T-helper 2 cell (primary cell): ENCODE measurements at places on chromosomes 1 and 21.

DNA sequence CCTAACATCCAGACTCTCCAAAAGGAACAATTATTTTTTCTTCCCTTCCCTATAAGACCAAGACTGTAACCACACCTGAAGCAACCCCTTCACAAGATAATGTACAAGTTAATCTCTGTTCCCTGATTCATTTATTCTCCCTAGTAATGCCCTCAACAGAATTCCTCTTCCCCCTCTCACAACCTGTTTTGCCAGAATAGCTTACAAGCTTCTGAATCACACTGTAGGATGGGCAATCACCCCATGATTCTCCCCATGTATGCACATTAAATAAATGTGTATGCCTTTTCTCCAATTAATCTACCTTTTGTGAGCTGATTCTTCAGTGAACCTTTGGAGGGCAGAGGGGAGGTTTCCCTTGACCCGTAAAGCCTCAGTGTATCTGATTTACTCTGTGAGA is 20.9 kb upstream of the RNF11 start:
- DNase-seq, result no peak

DNA sequence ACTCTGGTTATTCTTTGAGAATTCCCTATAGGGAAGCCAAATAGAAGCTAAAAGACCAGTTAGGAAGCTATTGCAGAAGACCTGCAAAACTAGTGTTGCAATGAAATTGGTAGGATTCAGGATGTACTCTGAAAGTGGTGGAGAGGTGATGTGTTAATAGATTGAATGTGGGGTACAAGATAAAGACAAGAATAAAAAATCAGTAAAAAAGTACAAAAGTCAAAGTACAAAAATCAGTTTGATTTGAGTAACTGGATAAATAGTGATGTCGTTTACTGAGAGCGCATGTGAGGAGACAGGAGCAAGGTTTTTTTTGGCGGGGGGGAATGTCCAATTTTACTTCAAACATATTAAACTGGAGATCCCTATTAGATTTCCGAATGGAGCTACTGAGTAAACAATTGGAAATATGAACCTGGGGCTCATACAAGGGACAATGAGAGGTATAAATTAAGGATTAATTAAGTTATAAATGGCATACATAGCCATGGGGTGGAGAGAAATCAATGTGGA is 2.5 kb upstream of the DCAF8 start:
- DNase-seq, result no peak

- DNase-seq, result no peak
Observed at GRCh38 chr1:58874342-58874741, 90.5 kb upstream of the JUN start.

DNA sequence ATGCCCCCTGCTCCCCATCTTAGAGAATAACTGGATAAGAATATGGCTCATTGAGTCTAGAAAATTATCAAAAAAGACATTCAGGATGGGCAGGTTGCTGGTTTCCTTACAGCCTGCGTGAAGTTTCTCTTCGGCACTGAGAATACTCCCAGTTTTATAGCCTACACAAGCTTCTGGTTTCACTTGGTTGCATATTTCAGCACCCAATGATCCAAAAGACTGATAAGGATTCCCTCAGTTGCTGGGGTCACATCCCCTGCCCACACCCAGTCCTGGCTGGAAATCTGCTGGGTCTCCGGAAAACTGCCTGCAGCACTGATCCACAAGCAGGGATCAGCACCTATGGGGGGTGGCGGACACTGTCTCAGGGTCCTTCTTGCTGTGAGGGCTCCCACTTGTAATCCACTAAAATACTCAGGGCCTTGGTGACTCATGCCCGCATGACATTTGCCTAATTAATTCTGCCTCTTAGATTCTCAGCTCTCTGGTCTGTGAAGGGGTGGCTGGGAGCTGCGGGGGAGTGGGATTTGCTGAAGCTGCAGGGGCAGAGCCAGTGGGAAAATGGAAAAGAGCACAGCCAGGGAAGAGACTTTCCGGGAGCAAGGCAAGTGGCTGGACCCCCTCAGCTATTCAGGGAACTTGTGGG is 142.5 kb downstream of the ZNF648 start:
- DNase-seq, result no peak

GRCh38 chr1:3905266-3905952 is 5.3 kb upstream of the C1orf174 start:
- no peak for DNase-seq

DNA sequence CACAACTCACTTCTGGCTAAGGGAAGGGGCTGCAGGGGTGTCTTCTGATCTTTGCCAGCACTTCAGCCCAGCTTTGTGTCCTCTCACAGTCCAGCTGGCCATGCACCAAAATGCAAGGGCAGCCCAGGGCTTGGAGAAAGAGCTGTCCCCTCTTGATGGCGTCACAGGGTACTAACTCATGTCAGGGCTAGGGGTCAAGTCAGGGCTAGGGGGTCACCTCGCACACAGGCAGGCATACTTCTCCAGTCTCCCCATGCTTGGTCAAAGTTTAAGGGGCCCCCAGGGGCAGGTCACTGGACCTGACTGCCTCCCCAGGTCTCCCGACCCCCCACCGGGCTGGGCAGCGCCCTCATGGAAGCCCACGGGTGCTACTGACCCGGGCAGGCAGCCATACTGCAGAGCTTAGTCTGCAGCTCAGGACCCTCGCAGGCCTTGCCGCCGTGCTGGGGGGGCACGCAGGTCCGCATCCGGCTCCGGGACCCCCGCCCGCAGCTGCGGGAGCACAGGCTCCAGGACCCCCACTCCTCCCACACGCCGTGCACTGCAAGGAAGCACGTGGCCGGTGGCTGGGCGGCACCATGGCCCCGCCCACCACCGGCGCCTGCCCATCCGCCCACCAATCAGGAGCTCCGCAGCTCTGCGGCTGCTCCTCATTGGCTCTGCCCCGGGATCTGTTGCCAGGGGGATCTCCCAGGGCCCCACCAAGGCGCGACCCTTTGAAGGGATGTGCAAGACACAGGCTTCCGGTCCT is 21.5 kb downstream of the ADGRB2 start:
- no peak for DNase-seq

GRCh38 chr1:206493279-206493678 is 14.1 kb upstream of the RASSF5 start:
- DNase-seq, result no peak

DNA sequence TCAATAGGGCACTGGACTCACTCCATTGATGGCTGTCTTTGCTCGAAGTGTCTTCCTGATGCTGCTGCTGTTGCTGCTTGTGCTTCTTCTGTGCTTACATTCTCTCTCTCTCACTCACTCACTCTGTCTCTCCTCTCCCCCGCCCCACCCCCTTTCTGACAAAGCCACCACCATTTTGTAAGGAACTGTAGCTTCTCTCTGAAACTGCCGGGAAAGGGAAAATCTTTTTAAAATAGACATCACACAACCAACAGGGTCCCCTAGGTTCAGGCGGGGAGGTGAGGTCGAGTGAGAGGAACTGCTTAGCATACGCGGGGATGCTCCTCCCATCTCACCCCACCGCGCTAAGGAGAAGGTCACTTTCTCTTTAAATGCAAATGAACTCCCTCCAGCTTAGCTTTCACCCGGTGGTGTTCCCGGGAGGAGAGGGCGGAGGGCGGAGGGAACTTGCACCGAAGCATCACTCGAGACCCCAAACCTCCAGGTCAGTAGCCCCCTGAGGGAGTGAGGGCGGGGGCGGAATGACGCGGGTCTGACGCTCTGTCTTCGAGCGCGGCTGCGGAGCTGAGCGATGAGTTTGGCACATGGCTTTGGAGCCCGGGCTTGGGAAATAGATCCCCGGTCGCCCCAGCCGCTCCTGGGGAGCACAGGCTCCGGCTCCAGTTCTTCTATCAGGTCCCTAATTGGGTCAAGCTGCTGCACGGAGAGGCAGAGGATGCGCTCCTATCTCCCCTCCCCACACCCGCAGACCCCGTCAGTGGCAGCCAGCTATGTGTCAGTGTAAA is at the start of gene CCDC28B:
Gene CCDC28B, plus strand, starts transcription at position 370 of the 785 bp plus-strand sequence. CDS start 1,341 bp downstream, outside the sequence.
- peak; percentile 54 for DNase-seq

- no peak for DNase-seq
Observed at GRCh38 chr1:219283541-219283940, 109.9 kb downstream of the LYPLAL1 start.

DNA sequence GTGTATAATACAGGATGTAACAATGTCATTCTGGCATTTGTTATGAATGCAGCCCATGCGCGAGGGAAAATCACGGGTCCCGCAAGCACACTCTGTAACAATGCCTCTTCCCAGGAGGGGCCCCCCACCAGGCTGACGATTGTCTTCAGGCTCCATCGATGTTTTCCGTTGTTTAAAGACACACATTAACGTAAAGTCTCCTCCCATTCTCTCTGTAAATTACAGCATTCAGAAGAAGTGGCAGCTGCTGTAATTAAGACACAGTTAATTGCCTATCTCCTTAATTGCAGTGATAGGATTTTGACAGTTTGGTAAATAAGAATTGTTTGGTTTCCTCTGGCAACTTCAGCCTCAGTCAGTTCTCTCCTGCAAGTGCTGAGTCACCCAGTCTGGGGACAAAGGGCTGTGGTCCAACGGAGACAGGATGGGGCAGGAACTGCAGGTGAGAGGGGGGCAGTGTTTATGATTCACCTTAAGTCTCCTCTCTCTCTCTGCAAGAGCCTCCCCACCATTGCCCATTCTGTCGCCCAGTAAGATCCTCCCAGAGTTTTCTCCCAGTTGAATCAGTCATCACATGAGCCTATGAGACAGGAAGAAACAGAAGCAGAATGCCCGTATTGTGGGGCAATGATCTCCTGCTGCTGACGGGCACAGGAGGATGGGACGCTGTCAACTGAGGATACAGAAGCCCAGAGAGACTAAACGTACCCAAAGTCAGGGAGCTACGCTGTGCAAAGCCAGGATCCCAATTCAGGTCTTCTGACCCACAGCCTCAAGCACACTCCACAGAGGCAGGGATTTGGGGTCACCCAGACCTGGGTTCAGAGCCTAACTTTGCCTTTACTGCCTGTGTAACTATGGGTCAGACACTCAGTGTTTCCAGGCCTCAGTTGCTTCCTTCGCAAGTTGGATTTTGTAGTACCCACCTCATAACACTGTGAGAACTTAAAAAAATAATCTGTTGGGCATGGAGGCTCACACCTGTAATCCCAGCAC is 110.0 kb downstream of the ADSS2 start:
- peak; percentile 54 for DNase-seq

DNA sequence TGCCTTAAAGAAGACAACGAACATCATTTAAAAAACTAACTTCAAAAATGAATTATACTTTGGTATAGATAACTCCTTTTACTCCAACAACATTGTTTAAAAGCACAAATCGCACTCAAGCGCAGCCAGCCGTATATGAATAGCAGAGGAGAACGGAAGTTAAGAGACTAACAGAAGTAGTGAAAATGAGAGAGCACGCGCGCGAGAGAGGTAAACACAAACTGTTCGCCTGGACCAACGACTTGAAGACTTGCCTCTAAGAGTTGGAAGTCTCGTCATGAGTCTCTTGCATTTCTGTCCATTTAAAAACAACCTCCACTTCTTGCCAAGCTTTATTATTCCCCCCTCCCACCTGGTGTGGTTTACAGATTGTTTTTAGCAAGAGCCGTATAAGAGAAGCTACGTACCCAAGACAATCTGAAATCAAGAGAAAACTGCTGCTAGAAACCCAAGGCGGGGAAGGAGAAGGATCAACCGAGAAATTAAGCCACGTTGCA is 479 bp downstream of the SELENOF start:
- DNase-seq, result no peak

- DNase-seq, result no peak
Observed at GRCh38 chr1:109689844-109690405, 2.3 kb downstream of the GSTM1 start.

DNA sequence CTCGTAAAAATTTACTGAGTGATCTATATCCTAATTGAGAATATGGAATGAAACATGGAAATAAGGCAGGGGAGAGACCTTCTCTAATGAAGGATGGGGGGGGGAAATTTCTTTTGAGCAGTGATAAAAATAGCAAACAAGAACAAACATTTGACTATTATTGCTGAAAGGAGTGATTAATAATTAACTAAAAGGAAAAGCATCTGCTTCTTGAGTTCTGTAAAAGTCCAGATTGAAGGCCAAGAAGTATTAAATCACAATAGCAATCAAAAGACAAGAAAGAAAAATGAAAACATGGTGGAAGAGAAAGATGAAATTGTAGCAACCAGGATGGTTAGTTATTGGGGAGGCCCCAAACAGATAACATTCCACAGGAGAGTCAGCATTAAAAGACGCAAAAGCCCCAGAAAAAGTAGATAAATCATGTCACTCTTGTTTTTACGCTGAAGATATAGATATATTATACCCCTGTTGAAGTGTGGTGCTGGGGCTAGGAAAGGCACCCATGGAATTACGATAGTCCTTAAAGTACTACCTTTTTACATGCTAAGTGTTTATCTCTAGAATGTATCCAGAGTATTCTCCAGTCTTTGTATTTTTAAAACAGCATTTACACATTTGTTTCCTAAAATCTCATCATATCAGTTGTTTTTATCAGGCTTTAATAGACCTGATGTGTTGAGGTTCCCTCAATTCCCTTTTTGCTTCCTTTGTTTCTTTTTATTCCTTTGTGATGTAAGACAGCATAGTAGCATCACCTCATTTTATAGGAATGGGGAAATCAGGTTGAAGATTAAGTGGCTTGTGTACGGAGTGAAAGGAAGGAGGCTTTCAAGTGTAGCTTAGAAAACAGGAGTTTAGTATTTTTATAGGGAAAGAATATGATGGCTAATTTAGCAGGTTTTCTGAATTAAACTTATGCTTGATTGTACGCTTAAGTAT is 28.9 kb downstream of the DISP1 start:
- no peak for DNase-seq

GRCh38 chr1:6059866-6060265 is 14.2 kb downstream of the KCNAB2 start:
- no peak for DNase-seq

DNA sequence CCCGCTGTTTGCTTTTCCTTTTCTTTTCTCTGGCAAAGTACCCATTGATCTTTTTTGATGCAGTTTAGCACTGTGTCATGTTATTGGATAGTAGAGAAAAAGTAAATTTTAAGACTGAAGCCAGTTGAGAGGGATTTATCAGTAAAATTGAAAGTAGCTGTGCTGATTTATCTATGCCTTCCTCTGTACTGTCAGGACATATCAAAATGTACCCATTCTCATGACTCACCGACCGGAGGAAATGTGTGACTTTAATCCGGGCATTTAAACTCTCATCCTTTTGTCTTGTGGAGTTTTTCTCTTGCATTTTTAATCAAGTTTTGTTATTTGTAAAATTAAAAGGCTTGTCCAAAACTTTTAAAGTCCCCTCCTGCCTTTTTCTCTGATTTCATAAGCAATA is 276.6 kb upstream of the FMN2 start:
- DNase-seq, result no peak
